ENCODE measurements at places on chromosomes 12 and 14.
A peak's percentile ranks its signal among the peaks of the same experiment; 100 is the strongest.

DNA sequence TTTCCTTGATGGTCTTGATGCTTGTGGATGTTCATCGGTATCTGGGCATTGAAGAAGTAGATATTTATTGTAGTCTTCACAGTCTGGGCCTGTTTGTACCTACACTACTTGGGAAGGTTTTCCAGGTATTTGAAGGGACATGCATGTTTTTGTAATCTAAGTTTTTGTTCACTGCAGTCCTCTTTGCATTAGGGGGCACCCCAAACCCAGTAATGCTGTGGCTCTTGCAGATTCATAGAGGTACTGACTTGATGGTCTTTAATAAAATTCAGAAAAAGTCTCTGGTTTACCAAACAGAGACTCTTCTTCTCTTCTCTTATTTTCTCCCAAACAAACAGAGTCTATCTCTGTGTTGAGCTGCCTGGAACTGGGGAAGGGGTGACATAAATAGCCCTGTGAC, 150.9 kb upstream of the SLC16A7 start:
- peak; percentile 15 for DNase-seq

- DNase-seq: no peak
These were observed 5.7 kb upstream of the JDP2 start for GRCh38 chr14:75422169-75422568.

DNA sequence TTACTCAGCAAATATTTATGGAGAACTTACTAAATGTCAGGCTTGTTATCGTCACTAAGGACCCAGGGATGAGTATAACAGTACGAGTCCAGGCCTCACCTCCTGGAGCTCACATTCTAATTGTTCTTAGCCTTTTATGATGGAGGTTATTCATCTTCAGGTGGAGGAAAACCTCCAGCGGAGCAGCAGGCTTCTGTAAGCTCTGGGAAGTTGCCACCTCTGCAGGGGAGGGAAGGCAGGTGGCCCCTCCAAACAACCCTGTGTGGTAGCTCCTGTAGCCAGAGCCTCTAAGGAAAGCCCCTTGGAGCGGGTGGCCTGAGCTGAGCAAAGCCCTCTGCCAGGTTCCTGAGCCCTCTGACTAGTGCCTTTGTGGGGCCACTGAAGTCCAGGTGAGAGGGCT, 104.1 kb downstream of the SMOC1 start:
- no peak for DNase-seq

GRCh38 chr12:119980242-119980641, 8.8 kb upstream of the BICDL1 start:
- no peak for DNase-seq

DNA sequence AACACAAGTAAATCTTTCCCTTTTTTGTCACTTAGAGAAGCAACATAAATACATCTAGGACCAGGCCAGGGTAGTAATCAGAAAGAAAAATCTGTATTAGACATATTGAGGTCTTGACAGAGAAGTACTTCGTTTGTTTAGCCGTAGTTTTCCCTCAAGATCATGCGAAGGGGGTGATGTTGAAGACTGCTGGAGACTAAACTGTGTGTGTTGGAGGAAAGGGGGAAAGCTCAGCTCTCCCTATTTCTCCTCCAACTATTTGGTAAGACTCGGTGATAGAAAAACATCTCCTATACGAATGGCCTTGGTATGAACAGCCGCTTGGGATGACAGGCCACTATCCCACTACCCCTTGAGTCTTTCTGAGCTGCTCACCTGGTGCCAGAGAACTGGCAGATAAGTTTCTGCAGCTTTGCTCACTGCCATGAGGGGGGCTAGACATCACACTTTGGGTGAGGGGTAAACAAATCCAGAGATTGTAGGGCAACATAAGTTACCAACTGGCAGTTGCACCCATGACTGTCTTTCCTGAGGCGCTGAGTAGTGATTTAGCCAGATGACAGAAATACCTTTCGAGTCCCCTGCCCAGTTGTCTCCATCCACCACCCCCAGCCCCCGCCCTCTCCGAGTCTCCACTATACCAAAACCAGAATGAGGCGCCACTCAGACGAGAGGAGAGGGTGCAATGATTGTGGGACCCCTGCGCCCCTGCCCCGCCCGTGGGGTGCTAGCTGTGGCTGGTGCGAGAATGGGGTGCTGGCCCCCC, 685 bp downstream of the VAMP1 start:
- no peak for DNase-seq

- DNase-seq: no peak
These were observed 80.6 kb upstream of the DBX2 start for GRCh38 chr12:45131506-45131905.

- DNase-seq: no peak
These were observed 487 bp upstream of the NRDE2 start for GRCh38 chr14:90332271-90332584.

- DNase-seq: no peak
These were observed 136.3 kb downstream of the ITPR2 start for GRCh38 chr12:26696613-26697092.

GRCh38 chr12:2319136-2319535, 266.3 kb downstream of the CACNA1C start:
- no peak for DNase-seq

DNA sequence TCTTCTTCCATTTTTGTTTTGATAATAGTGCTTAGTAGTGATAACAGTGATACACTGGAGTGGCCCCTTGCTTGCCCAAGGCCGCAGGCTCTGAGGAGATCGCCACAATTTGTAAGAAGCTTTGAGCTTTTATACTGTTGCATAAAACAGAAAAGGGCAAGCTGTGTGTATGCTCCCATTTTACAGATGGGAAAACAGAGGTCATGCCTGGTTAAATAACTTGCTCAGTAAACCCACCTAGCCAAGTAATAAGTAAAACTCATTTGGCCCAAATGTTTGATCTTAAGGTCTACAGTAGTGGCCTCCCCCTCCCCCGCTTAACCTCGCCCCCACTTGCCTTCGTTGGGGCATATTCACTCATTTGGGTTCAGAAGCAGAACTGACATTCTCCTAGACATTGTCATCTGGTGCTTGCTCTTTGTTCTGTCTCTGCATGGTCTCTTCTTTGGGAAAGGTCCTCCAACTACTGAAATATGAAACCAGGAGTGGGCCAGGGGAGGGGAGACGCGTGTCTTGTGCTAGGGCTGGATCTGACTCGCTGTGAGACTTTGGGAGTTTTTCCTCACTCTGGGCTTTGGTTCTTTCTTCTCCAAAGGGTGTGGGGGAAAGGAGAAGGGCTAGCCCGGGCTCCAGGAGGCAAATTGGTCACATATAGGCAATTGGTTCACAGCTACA, 88.1 kb downstream of the PAPOLA start:
- DNase-seq: no peak

DNA sequence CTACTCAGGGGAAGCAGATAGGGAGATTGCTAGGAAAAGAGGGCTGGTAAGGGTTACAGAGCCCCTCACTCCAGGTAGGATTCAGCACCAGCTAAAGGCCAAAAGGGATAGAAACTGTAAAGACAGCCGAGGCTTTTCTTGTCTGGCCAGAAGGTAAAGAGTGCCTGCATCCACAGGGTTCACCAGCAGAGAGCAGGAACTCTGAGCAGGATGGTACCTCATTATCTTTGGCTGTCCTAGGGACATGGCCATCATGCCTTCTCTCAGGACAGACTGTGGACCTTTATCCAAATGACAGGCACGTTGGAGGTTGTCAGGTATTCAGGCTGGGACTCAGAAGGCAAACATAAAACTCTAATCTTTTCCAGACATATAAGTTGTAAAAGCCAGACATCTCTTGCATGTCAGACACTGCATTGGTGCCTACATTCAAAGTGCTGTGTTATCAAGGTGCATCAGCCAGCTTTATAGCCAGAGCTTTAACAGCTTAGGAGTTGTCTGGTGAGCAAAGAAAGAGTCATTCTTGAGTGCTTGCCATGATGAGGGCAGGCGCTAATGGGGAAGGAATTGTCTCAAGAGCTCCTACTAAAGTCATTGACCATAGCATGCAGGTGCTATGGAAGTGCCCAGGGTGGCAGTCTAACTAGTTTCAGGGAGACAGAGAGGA, 89.5 kb downstream of the PELI2 start:
- no peak for DNase-seq

GRCh38 chr12:113316155-113316554, 18.8 kb downstream of the SLC8B1 start:
- no peak for DNase-seq

DNA sequence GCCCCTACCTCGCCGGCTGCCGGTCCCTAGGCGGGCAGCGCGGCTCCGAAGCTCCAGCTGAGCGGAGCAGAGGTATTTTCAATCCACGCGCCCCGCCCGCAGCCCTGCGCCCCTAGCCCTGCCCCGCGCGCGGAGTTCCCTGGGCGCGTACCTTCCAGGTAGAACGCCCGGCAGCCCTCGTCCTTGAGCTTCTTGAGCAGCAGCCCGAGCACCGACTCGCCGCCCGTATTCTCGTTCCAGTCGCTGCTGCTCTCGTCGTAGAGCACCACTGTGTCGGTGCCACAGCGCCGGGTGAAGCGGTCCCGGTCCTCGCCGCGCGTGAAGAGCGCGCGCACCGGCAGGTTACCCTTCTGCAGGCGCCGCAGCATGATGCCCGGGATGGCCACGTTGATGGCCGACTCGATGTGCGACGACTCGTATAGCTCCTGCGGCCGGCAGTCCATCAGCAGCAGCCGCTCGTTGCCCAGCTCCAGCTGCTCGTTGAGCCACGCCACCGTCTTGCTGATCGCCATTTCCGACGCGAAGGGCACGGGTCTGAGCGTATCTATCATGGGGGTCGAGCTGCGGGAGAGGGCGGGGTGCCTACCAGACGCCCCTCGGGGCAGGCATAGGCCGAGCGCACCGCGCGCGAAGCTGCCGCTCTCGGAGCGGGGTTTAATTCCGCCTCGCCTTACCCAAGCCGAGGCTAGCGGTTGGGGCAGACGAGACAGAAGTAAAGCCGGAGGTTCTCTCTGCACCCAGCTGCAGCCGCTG, 636 bp downstream of the DUSP6 start:
- peak; percentile 37 for DNase-seq

GRCh38 chr14:39581474-39581873, 149.2 kb upstream of the FBXO33 start:
- no peak for DNase-seq

- DNase-seq: no peak
These were observed 69.7 kb upstream of the VRK1 start for GRCh38 chr14:96727491-96727890.

DNA sequence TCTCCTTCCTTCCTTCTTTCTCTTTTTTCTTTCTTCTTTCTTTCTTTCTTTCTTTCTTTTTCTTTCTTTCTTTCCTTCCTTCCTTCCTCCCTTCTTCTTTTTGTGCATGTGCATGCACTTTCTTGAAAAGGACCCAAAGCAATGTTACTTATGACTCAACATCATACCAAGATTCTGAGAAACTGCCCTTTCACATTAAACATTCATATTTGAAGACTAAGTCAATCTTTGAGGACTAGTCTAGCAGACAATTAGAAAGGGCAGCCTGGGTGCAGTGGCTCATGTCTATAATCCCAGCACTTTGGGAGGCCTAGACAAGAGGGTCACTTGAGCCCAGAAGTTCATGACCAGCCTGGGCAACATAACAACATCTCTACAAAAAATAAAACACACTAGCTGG, 212.8 kb upstream of the KITLG start:
- no peak for DNase-seq

- no peak for DNase-seq
These were observed 53.8 kb downstream of the MIS18BP1 start for GRCh38 chr14:45199230-45199629.

DNA sequence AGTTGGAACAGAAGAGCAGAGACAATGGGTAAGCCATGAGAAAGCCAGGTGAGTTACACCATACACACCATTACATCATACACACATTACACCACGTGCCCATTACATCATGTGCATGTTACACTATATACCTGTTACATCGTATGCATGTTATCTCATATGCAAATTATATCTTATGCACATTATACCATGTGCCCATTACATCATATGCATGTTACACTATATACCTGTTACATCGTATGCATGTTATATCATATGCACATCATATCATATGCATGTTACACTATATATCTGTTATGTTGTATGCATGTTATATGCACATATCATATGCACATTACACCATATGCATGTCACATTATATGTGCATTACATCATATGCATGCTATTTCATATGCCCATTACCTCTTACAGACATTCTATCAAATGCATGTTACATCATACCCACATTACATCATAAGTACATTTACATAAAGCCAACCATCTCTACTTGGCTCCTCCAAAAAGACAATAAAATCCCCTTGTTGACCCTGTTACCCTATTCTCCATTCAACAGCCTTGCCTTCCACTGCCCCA, 207.2 kb downstream of the KSR2 start:
- no peak for DNase-seq

DNA sequence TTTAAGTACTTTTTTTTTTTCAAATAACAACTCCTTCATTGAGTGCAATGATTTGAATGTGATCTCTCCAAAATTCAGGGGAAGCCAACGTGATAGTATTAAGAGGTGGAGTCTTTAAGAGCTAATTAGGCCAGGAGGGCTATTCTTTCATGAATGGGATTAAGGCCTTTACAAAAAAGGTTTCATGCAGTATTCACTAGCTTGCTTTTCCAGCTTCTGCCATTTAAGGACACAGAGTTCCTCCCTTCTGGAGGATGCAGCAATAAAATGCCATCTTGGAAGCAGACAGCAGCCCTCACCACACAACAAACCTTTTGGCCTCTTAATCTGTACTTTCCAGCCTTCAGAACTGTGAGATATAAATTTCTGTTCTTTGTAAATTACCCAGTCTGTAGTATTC, 586.8 kb upstream of the LMO3 start:
- DNase-seq: no peak

DNA sequence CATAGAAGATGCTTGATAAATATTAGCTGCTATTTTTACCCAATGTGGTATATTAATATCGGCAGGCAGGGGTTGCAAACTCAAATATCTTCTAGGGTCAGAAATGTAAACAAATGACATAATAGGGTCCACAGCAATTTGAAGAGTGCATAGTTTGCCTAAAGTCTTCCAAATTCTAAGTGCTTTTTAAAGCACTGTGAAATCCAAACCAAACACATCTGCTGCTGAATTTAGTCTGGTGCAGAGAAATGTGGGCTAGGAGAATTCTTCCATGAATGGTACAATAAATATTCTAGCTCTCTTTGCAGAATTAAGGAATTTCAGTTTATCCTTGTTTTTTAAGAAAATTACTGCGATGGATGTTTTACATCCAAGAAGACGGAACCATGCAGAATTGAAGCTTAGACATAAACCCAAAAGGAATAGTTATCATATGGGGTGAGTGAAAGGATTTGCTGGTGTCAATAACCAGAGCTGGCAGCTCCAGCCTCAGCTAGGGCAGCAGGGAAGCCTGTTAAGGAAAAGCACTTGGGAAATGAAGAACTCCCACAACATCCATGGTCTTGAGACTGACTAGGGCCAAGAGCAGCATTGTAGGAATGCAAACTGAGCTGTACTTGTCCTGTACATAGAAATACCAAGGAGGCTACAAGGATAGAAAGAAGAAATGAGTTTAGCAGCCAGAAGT, 65.5 kb downstream of the PTPRR start:
- no peak for DNase-seq

DNA sequence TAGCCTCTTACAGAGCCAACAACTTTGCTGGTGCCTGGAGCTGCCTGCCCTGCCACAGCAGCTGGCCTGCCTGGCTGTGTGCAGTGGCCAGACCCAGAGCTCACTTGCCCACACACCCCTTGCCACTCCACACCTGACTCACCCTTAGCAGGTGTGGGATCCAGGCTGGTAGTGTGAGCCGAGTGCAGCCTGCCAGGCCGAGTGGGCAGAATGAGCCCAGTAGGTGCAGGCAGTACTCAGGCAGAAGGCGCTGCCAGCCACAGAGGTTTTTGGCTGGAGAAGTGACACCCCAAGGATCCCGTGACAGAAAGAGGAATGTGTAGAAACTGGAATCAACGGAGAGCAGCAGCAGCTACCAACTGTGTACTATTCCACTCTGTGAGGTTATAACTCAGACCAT, 29.8 kb upstream of the PYGL start:
- DNase-seq: no peak

Data from WTC11 (cell line).